ENCODE measurements at places on chromosomes 5 and 9.
A peak's percentile ranks its signal among the peaks of the same experiment; 100 is the strongest.

GRCh38 chr5:9604416-9604815 is 25.7 kb downstream of the TAS2R1 start:
- no peak for DNase-seq

GRCh38 chr9:38371495-38371894 is 21.0 kb upstream of the ALDH1B1 start:
- DNase-seq: peak; percentile 75

GRCh38 chr5:19322716-19323485 is 665.1 kb downstream of the CDH18 start:
- no peak for DNase-seq

DNA sequence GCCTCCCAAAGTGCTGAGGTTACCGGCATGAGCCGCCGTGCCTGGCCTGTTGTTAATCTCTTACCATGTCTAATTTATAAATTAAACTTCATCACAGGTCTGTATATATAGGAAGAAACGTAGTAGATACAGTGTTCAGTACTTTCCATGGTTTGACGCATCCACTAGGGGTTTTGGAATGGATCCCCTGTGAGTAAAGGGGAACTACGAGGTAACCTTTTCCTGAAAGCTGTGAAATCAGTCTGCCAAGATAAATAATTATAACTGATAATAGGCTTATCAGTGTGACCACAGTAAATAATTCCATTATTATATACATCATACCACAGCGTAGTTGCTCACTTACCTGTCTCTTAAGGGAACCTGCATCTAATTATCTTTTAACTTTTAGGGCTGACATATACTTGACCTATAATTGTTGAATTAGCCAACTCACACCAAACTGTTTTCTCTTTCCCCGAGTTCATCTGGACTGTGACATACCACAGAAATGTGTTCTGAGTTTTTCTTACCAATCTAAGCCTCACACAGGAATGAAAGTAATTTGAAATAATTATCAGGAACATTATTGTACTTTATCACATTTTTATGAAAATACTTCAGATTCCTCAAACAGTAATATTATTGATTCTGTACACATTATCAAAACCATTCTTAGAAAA is 42.9 kb downstream of the DAPK1 start:
- no peak for DNase-seq

GRCh38 chr9:127058011-127058644 is 64.3 kb downstream of the ANGPTL2 start:
- DNase-seq: no peak

GRCh38 chr5:167966979-167967378 is 324.5 kb upstream of the WWC1 start:
- DNase-seq: no peak

DNA sequence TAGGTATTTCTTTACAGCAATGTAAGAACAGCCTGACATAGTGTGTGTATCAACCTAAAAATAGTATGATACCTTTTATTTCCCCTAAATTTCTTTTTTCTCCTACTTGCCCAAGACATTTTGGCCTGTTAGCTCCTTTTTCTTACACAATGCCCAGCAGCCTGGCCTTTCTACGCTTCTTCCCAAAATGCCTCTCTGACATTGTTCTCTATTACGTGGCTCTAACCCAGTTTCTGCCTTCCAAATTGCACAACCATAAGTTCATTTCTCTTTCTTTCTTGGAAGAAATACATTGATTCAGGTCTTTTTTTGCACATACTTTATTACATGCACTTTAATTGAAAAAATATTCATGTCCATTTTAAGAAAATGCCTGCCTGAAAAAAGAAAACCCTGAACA is 408.2 kb downstream of the PRR16 start:
- DNase-seq: no peak

All from GM13977 (cell line).